Neural progenitor cell (in vitro differentiated cells): ENCODE measurements at places on chromosomes 16 and 17.

GRCh38 chr16:64440421-64440831, 681.4 kb downstream of the CDH11 start:
- no peak for DNase-seq

GRCh38 chr16:15553313-15554088, 89.5 kb downstream of the MARF1 start:
- no peak for DNase-seq

GRCh38 chr16:66014221-66014620, 352.3 kb upstream of the CDH5 start:
- DNase-seq, result no peak

- peak; percentile 48 for DNase-seq
Measured at GRCh38 chr16:88264641-88265285, 118.0 kb upstream of the ZNF469 start.

- peak; percentile 28 for DNase-seq
Measured at GRCh38 chr16:5523829-5524228, 426.2 kb upstream of the EEF2KMT start.

- DNase-seq, result no peak
Measured at GRCh38 chr16:2365397-2366294, 25.1 kb upstream of the ABCA3 start.

GRCh38 chr17:41003926-41004325, 4.2 kb upstream of the KRTAP3-2 start:
- no peak for DNase-seq

DNA sequence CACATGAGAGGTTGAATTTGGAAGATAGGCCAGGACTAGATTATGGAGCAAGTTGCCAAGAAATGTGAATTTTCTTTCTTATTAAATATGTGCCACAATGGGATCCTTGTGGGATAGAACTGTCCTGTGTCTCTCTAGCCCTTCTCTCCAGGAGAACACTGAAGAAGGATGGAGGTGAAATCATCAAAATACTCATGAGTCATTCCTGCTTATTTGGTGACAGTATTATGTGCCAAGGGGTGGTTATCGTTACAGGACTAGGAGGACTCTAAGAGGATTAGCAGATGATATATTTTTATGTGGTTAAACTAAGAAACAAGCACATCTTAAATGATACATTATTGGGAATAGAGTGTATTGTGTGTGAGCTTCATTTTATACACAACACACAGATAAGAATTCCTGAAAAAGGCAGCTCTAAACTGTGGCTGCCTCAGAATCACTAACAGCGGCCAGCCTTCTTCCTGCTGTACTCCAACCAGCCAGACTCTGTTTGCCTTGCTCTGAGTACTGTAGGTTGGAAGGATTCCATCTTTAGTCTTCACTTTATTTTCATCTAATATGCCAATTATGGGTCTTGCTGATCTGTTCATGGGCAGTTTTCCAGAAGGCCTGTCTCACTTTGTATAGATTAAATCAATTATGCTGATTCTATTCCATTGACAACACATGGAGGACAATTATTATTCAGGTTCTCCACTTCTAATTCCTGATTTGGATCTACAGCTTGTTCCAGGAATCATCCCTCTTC, 325.8 kb downstream of the ABCC12 start:
- DNase-seq, result no peak

DNA sequence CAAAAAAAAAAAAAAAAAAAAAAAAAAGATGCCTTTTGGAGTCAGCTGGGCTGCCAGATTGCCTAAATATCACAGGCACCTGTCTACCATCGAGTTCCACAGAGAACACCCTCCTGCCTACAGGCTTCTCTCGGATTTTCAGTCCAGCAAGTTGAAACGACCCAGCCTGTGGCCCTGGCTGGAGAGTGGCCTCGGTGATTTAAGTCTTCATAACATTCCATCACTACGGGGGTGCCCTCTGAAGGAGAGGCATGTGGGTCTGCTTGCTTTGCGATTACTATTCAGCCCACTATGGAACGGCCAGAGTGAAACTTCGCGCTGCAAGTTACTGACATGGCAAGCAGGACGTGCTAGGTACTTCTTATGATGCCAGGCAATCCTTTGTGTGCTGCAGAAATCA, 42.8 kb downstream of the MARCHF10 start:
- DNase-seq, result peak; percentile 50

DNA sequence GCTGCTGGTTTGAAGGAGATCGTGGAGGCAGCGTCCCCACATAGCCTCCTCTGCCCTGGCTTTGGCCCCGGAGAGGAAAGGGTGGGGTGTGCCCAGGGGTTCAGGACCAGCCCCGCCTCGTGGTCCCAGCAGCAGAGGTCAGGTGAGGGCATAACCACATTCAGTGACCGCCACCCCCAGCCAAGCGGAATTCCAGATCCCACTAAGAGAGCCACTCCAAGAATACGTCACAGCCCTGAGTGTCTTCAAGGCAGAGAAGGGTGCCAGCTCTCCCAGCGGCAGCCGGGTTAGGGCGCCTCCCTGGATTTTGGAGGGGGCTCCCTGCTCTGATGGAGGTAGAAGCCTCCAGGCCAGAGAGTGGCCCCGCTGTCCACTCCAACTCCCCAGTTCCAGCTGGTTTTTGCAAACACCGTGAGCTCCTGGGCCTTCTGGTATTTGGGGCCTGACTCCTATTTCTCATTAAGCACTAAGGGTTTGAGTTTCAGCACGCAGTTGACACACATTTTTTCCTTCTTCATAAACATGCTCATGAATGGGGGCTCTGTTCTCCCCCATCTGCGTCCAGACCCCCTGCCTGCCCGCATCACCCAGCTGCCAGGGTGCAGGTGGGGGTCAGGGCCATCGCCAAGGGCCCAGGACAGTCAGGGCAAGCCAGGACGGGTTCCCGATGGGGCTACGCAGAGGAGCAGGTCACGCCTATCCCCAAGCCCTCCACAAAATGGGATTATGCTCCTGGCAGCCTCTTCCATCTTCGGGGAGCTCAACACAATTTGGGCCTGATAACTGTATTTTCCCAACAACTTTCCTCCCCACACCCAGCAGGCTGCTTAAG, 98.4 kb upstream of the PLCG2 start:
- no peak for DNase-seq

DNA sequence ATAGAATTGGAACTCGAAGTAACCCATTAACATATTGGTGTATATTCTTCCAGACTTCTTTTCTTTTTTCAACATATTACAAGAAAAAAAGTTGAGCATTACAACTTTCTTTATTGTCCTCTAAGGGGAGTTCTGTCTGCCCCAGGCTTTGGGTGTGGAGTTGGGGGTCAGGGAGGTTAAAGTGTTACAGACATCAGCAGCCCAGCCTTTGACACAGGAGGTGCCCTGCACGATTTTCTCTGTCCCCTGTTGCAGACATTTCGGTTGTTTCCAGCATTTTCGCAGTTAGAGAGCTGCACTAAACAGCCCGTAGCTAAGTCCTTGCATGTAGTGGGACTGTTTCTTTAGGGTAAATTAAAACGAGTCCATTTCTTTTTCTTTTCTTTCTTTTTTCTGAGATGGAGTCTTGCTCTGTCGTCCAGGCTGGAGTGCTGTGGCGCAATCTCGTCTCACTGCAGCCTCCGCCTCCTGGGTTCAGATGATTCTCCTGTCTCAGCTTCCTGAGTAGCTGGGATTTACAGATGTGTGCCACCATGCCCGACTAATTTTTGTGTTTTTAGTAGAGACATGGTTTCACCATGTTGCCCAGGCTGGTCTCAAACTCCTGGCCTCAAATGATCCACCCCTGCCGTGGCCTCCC, 13.4 kb upstream of the ADCY7 start:
- DNase-seq, result no peak

DNA sequence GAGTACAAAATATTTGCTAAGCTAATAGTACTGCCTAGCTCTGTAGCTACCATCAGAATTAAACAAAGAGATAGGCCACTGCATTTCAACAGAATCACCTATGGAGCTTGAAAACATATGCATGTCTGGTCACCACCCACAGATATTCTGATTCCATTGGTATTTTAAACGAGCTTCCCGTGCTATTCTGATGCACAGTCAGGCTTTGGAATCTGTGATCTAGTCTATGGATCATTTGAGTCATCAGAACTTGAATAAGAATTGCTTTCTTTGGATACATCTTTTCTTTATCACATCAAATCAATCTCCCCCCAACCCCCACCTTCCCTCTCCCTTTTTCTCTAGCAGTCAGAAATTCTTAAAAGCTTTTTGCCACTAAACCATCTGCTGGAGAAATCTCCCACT, 124.7 kb downstream of the NPIPB5 start:
- no peak for DNase-seq

- no peak for DNase-seq
Measured at GRCh38 chr16:19242987-19243575, 42.5 kb upstream of the CLEC19A start.

GRCh38 chr17:3528403-3528851, 29.2 kb downstream of the TRPV3 start:
- DNase-seq, result no peak

- DNase-seq, result no peak
Measured at GRCh38 chr17:77735566-77736198, 222.8 kb upstream of the TNRC6C start.

GRCh38 chr16:53946746-53947386, 242.9 kb downstream of the FTO start:
- DNase-seq, result no peak

GRCh38 chr16:67865318-67865717, 7.5 kb upstream of the EDC4 start:
- peak; percentile 61 for DNase-seq

DNA sequence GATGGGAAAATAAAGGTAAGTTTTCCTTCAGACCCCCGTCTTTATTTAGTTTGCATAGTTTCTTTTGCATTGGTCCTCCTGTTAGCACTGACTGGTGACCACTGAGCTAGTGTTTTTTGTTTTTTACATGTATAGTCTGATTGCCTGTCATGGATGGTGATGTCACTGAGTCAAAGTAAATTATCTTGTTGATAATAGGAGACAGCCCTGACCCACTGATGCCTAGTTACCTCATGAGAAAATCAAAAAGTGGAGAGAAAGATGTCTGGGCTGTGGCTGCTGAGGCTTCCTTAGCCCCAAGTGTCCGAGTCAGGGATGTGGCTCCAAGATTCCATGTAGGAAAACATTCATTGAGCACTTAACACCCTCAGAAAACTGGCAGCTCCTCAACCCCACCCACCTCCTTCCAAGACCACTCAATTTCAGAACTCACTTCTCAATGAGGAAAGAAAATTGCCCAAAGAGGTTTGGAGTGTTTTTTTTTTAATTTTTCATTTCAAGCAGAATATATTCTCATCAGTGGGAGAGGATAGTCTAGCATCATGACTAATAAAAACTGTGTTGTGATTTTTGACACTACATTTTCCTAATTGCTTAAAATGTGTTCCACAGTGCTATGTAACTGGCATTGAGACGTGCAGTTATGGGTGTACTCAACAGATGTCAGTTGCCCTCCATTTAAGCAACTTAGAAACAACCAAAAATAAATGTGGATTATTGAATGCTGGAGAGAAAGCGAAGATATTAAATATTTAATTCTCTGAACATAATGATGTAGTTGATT, 38.7 kb upstream of the NUDT7 start:
- no peak for DNase-seq

GRCh38 chr16:88806491-88807111, 3.0 kb downstream of the CDT1 start:
- DNase-seq, result no peak

GRCh38 chr17:49776551-49777300, 11.8 kb upstream of the KAT7 start:
- no peak for DNase-seq

- peak; percentile 54 for DNase-seq
Measured at GRCh38 chr17:77501101-77501566, 360.4 kb downstream of the SEC14L1 start.

DNA sequence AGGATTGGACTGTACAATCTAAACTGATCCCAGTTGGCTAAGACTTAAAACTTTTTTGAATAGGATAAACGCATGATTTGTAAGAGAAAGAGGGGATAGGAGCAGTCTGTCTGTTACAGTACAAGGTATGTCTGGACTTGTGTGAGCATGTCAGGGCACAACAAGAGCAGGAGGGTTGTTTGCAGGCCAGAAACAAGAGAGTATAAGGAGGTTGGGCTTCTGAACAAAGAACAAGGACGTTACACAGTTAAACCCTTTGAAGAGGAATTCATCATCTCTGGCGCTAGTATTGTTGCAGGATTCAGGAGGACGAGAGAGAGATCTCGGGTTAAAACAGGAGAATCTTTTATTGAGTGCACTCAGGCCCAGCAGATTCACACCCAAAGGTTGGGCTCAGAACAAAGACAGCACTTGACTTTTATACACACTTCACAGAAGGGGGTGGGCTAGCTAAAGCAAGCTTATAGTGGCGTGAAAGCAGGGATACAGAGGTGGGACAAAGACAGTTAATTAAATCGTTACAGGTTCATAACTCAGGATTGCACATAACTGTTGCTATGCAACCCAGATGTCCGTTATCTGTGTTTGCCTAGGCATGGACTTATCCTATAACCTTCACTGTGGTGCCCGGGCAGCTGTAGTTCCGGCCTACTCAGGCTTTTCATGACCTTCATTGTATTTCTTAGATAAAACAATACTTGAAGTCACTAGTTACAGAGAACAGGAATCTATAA, 34.3 kb downstream of the SEC14L1 start:
- DNase-seq, result peak; percentile 75

DNA sequence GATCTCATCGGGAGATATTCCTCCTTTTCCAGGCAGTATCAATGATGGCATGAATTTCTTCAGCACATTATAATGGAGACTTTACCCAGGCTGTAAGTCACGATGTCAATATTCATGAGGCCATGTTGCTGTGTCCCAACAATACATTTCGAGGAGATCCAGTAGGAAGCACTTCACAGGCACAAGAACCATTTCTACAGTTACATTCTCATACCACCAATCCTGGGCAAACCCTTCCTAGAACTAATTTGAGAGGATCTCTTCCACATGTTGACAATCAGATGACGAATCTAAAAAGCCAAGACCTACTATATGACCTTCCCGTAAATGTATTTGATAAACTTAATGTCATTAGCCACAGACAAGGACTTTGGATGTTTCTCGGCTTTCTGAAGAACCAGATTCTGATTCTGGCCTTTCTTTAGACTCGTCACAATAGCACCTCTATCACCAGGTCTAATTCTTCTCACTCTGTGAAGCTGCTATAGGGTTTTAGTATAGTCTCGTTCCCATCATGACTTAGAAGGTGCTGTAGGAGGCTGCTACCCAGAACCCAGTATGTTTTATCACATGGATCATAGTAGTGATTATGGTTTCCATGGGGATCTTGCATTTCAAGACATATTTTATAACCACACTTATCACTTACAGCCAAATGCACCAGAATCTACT, 40.2 kb downstream of the C16orf87 start:
- no peak for DNase-seq

GRCh38 chr16:65745201-65745708, 621.2 kb upstream of the CDH5 start:
- no peak for DNase-seq

- no peak for DNase-seq
Measured at GRCh38 chr16:27819356-27819755, 244.2 kb downstream of the GSG1L start.

DNA sequence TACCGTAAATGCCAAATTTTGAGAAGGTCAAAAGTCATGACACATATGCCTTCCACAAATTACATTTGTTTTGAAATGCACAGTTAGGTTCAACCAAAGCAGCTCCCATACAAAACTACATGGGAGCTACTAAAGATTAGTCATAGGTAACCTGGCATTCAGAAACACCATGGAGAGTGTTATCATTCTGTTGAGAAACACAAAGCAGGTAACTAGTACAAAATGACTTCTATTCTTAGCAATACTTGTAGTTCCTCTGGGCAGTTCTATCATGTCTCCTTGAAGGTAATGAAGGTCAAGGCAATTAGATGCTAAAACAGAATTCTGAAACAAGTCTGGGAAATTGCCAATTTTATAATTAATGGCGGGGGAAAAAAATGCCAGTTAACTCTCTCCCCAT, 39.4 kb downstream of the KCNJ16 start:
- no peak for DNase-seq

- no peak for DNase-seq
Measured at GRCh38 chr17:61340431-61341209, 59.0 kb upstream of the TBX2 start.

- DNase-seq, result no peak
Measured at GRCh38 chr17:1611715-1612114, 16.9 kb downstream of the SLC43A2 start.
